ENCODE measurements at places on chromosomes 3 and 15.

- DNase-seq, result peak; percentile 46
These were observed 539.0 kb downstream of the FGF12 start for GRCh38 chr3:192188218-192188835.

DNA sequence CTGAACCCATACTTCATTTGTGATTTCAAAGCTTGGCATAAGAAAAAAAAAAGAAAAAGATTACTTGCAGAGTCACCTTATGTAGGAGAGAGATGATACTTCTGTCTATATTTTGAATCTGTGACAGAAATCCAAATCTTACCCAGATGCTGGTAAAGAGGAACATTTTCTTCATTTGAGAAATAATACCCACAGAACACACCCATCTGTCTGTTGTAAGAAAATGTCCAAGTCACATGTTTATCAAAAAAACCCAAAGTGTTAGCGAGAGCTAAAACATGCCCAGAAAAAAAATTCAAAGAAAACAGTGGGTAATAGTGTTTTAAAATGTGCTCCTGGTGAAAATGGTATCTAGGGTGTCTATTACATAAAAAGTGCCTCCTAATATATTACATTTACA is 18.0 kb upstream of the RAP2B start:
- no peak for DNase-seq

DNA sequence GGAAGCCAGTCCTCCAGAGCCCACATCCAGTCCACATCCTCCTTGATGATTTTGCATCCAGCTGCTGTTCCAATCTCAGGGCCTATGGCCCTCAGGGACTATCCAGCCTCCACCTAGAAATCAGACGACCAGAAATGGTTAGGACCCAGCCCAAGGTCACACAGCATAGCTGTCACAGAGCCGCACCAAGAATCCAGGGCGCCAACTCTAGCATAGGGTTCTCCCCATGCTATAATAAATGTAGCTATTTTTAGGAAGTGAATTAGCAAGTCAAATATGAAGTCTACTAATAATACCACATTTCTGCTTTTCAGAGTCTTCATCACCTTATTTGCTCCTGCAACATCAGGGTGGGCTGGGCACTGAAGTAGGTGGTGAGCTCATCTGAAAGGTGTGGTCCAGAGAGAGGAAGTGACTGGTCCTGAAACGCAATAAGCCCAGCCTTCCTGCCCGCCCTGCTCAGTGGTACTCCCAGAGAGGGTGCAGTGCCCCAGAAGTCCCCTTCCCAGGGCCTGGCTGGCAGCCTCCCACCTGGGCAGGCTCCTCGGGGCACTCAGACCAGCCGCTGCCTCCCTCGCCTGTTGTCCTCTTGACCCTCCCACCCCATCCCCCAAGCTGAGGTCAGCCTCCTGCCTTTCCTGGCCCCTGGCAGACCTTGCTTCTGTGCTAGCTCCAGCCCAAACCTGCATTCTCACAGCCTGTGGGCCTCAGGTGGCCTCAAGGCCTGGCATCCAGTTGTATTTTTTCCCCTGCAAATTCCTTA is 17.6 kb upstream of the CYP11A1 start:
- no peak for DNase-seq

DNA sequence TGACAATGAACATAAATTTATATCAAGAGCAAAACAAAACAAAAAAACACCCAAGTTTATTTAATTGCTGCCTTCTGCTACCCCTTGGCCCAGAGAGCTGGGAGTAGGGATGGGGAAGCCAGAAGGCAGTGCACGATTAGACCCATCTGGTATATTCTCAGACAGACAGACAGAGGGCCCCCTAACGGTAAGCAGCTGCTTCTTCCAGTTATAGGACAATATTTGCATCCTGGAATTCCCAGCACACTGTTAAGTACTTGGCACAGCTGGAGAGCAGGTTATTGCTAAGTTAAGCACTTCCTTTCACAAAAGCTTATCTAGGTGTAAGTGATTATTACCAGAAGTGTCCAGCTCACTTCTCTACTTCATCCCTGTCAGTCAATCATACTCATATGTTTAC is 39.3 kb downstream of the C2CD4B start:
- DNase-seq, result peak; percentile 43

GRCh38 chr15:39487458-39487735 is 93.5 kb upstream of the THBS1 start:
- no peak for DNase-seq

DNA sequence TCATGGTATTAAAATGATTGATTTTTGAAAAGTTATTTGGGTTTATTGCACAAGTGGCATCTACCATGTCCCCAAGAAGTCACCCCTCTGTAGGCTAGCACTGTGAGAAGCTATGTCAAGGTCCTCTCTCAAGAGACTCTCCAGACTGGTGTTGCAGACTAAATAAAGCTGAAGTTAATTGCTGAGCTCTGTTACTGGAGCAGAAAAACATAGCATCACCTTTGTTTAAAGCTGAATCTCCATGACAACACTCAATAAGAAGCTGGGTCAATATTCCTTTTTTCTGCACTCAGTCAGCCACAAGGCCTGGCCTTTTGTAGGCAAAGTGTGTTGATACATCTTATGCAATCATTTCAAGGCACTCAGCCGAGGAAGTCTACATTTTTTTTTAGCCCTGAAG is 806.6 kb upstream of the LMCD1 start:
- DNase-seq, result no peak

- DNase-seq, result peak; percentile 36
These were observed 23.5 kb upstream of the HES1 start for GRCh38 chr3:194112120-194113106.

All from NCI-H2171 (cell line).